ENCODE measurements at places on chromosomes 6 and 20. TPM values are rescaled to one million over a fixed set of nuclear protein-coding genes. Genes with fewer than 3 reads are reported as not detected.

SGK1 gene
- 153 TPM for total RNA-seq

LAMA4 gene
- 497 TPM for total RNA-seq

RIPOR2 gene
- total RNA-seq, result 0.13 TPM

CCN6 gene
- total RNA-seq, result not detected

NCR2 gene
- total RNA-seq, result not detected

MPIG6B gene
- total RNA-seq, result not detected

ZBTB46 gene
- 67.1 TPM for total RNA-seq

MYBL2 gene
- total RNA-seq, result 13.0 TPM

RBM38 gene
- 16.7 TPM for total RNA-seq

GJA1 gene
- 1,357 TPM for total RNA-seq

CST4 gene
- total RNA-seq, result not detected

KHDRBS2 gene
- not detected for total RNA-seq

SLC22A16 gene
- total RNA-seq, result not detected

EMILIN3 gene
- total RNA-seq, result 0.13 TPM

MYCT1 gene
- total RNA-seq, result 120 TPM

PGC gene
- not detected for total RNA-seq

RFX6 gene
- not detected for total RNA-seq

LY6G6D gene
- total RNA-seq, result not detected

BRD2 gene
- total RNA-seq, result 39.4 TPM

CGA gene
- total RNA-seq, result not detected

OVOL2 gene
- not detected for total RNA-seq

PAK5 gene
- under 0.01 TPM for total RNA-seq

PMEPA1 gene
- 0.51 TPM for total RNA-seq

PLA2G7 gene
- under 0.01 TPM for total RNA-seq

BCAS1 gene
- total RNA-seq, result not detected

MMUT gene
- total RNA-seq, result 10.2 TPM

MATN4 gene
- total RNA-seq, result under 0.01 TPM

FAM217A gene
- not detected for total RNA-seq

ALDH5A1 gene
- total RNA-seq, result 2.7 TPM

CTNNBL1 gene
- 22.7 TPM for total RNA-seq

ARFGEF3 gene
- 2.5 TPM for total RNA-seq

DDRGK1 gene
- 21.7 TPM for total RNA-seq

BTNL2 gene
- not detected for total RNA-seq

PPIL6 gene
- 0.76 TPM for total RNA-seq

RAB44 gene
- under 0.01 TPM for total RNA-seq

BANF2 gene
- total RNA-seq, result not detected

SF3B5 gene
- 90.9 TPM for total RNA-seq

TSPO2 gene
- total RNA-seq, result not detected

ATP9A gene
- 75.5 TPM for total RNA-seq

SLC44A4 gene
- under 0.01 TPM for total RNA-seq

BPIFB1 gene
- not detected for total RNA-seq

KIAA0408 gene
- total RNA-seq, result not detected

CHD6 gene
- total RNA-seq, result 25.4 TPM

HEY2 gene
- under 0.01 TPM for total RNA-seq

WFDC5 gene
- not detected for total RNA-seq

NDUFAF5 gene
- 8.6 TPM for total RNA-seq

MCCD1 gene
- not detected for total RNA-seq

ADNP gene
- total RNA-seq, result 28.6 TPM

VSX1 gene
- not detected for total RNA-seq

ENPP1 gene
- 0.13 TPM for total RNA-seq

CNBD2 gene
- total RNA-seq, result 5.3 TPM

PHACTR1 gene
- total RNA-seq, result 1.0 TPM

SLC23A2 gene
- 18.2 TPM for total RNA-seq

IPCEF1 gene
- 2.1 TPM for total RNA-seq

All from dermis microvascular lymphatic vessel endothelial cell (primary cell).